ENCODE measurements at places on chromosomes 6 and 20. TPM values are rescaled to one million over a fixed set of nuclear protein-coding genes. Genes with fewer than 3 reads are reported as not detected.

GRCh38 chr20:44952731-44953130 lies 7.5 kb downstream of the TOMM34 start:
- DNase-seq, result no peak

- no peak for DNase-seq
Measured at GRCh38 chr6:85756982-85757381, 114.3 kb upstream of the SYNCRIP start.

GRCh38 chr6:322259-322930 lies 30.1 kb downstream of the DUSP22 start:
- peak; percentile 68 for DNase-seq

DNA sequence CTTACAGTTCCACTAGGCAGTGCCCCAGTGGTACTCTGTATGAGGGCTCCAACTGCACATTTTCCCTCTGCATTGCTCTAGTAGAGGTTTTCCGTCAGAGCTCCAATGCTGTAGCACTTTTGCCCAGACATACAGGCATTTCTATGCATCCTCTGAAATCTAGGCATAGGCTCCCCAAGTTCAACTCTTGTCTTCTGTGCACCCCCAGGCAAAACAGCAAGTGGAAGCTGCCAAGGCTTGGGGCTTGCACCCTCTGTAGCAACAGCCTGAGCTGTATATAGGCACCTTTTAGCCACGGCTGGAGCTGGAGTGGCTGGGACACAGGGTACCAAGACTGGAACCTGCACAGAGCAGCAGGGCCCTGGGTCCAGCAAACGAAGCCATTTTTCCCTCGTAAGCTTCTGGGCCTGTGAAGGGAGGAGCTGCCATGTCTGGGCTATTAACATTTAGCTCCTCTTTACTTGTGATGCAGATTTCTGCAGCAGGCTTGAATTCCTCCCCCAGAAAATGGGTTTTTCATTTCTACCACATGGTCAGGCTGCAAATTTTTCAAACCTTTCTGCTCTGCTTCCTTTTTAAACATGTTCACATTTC lies 596.2 kb upstream of the ADGRB3 start:
- DNase-seq, result no peak

DNA sequence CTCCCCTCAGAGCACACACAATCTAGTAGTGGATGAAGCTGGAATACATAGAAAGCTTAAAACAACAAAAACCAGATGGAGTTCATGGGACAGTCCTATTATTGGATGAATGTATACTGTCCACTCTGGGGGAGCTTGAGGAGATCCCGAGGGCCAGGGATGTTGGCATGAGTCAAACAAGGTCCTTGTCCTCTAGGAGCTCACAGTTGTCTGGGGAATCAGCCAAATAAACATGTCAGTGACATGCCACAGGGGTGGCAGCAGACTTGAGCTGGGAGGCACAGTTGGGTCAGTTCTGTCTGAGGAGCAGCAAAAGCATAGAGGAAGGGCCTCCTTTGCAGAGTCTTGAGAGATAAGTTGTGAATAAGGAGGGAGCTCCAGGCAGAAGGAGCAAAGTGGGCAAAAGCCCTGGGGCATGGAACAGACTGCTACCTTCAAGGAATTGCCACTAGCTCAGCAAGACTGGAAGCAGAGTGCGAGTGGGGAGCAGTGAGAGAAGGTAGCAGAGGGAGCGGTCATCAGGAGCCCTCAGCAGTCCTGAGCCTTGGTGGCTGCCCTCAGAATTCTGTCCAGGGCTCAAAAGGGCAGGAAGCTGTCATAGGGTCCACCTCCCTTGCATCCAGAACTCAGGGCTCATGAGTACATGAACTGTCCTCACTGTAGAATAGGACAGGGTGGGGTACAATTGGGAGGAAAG lies 22.1 kb downstream of the L3MBTL1 start:
- DNase-seq, result no peak

- DNase-seq, result no peak
Measured at GRCh38 chr6:98581705-98582104, 252.7 kb upstream of the POU3F2 start.

DNA sequence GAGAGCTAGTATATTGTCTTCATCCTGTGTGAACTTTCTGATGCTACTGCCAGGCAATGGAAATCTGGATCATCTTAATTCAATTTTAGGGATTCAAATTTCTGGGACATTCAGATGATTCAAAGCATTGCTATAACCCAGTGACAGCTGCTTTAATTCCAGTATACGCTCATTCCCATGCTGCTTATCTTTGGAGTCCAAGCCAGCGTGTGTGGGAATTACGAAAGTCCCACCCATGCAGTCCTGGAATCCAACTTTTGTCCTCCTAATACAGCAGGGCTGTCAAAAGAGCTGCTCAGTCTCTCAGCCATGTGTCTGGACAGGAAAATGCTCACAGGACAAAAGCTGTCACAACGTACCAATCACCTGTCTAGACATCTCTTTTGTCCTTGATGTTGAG lies 219.8 kb downstream of the LAMA2 start:
- peak; percentile 81 for DNase-seq

- DNase-seq, result no peak
Measured at GRCh38 chr20:62487118-62487517, 11.3 kb upstream of the GATA5 start.

GRCh38 chr20:46838011-46838410 lies 56.6 kb upstream of the EYA2 start:
- DNase-seq, result no peak

DNA sequence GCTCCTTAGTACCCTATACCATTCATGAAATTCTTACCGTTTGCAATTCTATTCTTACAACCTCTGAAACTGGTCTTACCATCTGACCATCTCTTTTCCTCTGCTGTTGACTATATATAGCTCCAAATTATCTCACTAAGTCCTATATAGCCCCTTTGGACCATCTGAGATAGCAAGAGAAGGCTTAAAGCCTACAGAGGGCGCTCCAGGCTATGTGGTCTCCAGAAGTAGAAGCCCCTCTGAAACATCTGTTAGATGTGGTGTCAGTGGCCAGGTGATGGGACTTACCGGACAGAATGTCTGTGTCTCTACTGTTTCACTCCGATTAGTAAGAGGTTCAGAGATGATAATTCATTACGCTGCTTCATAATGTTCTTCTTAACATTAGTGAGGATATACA lies 140.7 kb upstream of the BMP2 start:
- no peak for DNase-seq

DNA sequence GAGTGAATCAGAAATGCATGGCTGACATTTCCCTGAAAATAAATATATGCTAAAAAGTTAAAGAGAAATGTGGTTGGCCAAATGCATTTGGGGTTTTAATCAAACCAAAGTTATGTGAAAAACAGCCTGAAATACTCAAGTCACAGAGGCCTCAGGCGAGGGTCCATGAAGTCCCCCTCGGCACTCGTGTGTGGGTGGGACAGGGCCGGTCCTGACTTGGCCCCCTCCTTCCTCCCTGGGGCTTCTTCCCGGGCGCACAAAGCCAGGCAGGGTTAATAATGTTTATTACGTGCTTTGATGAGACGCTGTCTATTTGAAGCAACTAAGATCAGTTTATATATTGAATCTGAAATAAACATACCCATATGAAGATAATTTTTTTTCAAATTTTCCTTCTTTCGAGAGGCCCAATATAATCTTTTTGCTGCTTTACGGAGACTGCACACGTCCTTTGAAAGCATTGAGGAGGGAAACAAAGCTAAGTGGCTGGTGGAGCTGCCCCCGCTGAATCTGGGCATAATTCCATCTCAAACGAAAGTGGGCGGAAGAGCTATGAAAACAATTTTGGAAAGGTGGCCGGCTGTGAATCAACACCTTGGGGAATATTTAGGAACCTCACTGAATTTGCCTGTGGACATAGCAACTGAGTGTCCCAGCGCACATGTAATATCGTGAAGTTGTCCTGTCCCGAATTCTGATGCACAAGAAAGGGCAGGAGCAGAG lies 55.8 kb upstream of the SMOC2 start:
- DNase-seq, result peak; percentile 42

DNA sequence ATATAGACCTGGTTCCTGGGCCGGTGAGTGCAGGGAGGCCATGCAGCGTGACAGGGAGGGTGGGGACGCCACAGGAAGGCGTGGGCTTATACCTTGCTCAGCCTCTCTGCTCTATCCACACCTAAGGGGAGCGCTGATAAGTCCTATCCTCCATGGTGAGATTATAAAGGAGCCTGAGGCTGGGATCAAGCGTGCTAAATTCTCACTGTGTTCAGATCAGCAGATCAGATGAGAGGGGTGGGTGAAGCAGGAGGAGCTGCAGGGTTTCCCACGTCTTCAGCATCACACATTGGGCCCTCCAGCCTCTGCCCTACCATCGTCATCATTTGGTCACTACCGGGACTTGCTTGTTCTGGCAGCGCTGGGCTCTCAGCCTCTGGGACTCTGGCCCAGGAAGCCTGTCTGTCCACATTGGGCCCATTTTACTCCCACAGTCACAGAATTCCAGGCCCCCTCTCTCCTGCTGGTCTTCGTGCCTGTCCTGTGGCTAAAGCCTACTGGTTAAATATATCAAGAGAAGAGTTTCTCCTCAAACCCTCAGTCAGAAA lies 29.1 kb upstream of the PDE10A start:
- no peak for DNase-seq

DNA sequence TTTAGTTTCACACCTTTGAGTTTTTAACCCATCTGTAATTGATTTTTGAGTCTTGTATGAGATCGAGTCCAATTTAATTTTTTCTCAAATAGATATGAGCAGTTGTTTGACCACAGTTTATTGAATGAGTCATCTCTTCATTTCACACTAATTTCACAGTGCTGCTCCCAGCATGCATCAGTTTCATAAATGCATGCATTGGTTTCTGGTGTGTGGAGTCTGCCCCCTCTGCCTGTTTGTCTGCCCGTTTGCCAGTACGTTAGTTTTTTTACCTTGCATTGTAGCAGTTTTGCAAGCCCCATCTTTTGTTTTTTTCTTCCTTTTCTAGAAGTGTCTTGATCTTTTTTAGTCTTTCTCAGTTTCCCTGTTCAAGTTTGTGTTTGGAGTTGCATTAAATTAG lies 11.9 kb downstream of the SLX4IP start:
- DNase-seq, result no peak

- DNase-seq, result no peak
Measured at GRCh38 chr6:158069800-158070195, 88.1 kb downstream of the SYNJ2 start.

GRCh38 chr20:50744143-50744792 lies 12.9 kb downstream of the PARD6B start:
- DNase-seq, result peak; percentile 87

GRCh38 chr20:42846784-42847490 lies 342.8 kb downstream of the PTPRT start:
- DNase-seq, result no peak

- DNase-seq, result no peak
Measured at GRCh38 chr6:143647732-143648131, 30.0 kb upstream of the PHACTR2 start.

DNA sequence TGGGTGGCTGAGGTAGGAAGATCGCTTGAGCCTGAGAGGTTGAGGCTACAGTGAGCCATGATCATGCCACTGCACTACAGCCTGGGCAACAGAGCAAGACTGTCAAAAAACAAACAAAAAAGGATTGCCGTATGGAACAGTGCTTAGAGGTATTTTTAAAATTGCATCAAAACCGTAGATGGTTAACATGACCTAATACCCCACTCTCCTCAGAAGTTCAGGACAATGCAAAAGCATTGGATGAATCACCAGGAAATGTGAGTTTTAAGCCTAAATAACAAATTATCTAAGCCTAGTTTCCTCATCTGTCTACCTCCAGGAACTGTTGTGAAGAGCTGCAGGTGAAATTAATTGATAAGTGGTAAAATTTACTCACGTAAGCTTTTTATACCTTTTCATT lies 123.8 kb upstream of the ID4 start:
- no peak for DNase-seq

DNA sequence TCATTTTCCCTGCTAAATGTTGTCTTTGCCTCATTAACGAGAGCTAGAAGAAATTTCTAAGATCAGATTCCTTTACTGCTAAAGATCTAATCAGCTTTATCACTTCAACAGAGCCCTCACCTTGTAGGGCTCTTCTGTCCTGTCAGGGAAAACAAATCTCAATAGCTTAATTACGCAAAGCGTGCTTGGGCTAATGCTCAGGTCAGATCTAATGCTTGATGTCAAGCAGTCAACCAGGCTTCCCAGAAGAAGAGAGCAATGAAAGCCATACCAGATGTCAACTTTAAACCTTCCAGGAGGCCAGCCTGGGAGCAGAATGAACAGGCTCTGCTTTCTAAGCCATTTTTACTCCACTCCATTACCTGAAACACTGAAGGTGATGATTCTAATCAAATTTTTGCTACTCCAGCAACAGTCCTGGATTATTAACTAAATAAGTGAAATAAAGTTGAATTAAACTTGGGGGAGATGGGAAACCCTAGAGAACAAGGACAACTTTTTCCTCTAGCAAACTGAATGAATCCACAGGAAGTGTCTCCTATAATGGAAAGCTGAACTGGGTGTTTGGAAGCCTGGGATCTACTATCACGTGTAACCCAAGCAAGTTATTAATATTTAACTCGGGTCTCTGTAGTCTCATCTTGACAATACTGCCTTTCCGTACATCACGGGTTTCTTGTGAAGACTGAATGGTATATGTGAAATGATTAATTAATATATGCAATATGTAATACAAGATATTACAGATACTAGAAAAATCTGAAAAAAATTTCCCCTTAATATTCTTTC lies 273.7 kb downstream of the PTPRK start:
- DNase-seq, result no peak

GRCh38 chr6:13611715-13612114 lies 3.4 kb upstream of the NOL7 start:
- DNase-seq, result no peak

DNA sequence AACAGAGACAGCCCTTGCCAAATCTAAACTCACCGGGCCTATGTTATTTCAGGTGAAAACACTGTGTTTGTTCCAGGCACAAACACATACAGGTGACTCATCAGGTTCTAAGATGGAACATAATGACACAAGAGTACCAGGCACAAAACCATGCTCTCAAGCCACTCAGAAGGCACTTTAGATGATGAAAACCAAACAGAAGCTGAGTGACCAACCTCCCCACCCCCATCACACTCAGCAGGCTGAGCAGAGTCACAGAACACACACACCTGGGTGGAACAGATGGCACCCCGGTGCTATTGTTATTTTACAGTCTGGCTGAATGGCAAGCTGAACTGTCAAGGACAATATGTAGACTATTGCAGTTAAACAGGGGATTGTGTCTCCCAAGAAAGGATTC lies 20.6 kb upstream of the NKX2-2 start:
- DNase-seq, result no peak

DNA sequence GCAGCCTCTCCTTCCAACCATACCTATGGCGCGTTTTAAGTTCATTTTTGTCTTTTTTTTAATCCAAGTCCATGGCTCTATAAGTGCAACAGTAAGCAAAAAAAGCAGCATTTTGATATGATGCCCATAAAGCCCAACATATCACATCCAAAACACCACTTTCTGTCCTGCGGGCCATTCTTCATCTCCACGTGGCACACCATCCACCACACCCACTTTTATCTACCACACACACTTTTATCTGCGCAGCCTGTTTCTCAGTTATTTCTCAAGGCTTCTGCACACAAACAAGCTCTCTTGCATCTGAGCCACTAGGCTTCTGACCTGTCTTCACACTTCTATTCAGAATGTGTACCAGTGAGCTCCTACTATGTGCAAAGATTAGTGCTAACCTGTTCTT lies 5.3 kb downstream of the GCLC start:
- DNase-seq, result no peak

Gene ABHD16B
- not detected for total RNA-seq

Gene SERAC1
- total RNA-seq, result 7.6 TPM

Gene IL17F
- total RNA-seq, result not detected

Gene GSTA2
- not detected for total RNA-seq

Gene CYP24A1
- not detected for total RNA-seq

Gene CDSN
- not detected for total RNA-seq

Gene ACTL10
- 1.4 TPM for total RNA-seq

Gene LAMA2
- total RNA-seq, result 91.5 TPM

Gene SYCP2
- total RNA-seq, result 0.97 TPM

Gene BACH2
- total RNA-seq, result 3.9 TPM

Gene BANF2
- total RNA-seq, result not detected

Gene TMC2
- 0.56 TPM for total RNA-seq

Measured in posterior vena cava (tissue), 2 donors.